Stimulated activated CD4-positive, alpha-beta T cell treated with anti-CD3 and anti-CD28 coated beads, TNF-alpha, amount 100 ng/mL, for 4 hours (primary cell): ENCODE measurements at places on chromosomes 16 and 17.

GRCh38 chr16:84597931-84598351 lies 19.9 kb downstream of the COTL1 start:
- DNase-seq, result no peak

GRCh38 chr16:53068423-53068833 lies 13.6 kb downstream of the CHD9 start:
- DNase-seq, result no peak

- no peak for DNase-seq
Observed at GRCh38 chr16:49631187-49632041, 224.5 kb downstream of the ZNF423 start.

DNA sequence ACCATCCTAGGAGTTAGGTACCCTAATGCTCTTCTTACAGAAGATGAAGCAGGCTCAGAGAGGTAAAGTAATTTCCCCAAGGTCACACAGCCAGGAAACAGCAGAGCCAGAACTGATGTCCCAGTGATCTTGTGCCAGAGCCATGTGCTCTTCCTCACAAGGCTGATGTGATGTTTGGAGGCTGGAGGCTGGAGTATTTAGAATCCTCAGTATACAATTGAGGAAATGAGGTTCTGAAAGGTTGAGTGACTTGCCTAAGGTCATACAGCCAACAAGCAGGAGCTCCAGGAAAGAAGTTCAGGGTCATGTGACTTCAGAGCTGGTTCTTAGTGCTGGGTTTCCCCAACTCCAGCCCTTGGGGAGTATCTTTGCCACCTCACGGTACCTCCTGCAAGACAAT lies 18.5 kb downstream of the ITPRIPL2 start:
- DNase-seq, result no peak

DNA sequence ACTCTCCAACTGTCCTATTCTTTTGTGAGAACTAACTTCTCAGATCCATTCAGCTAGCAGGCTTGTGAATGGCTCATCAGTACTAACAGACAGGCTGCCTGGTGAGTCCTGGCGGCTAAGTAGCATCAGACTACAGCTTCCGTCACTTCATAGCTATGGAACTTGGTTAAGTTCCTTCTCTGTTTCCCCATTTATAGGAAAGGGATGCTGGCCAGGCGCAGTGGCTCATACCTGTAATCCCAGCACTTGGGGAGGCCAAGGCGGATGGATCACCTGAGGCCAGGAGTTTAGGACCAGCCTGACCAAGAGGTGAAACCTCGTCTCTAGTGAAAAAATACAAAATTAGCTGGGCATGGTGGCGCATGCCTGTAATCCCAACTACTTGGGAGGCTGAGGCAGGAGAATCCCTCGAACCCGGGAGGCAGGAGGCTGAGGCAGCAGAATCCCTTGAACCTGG lies 49.9 kb upstream of the TANGO6 start:
- no peak for DNase-seq

GRCh38 chr16:22751685-22752084 lies 62.3 kb upstream of the HS3ST2 start:
- no peak for DNase-seq

GRCh38 chr16:72753881-72754280 lies 294.0 kb downstream of the ZFHX3 start:
- no peak for DNase-seq

- DNase-seq, result no peak
Observed at GRCh38 chr16:75193730-75194444, 13.1 kb downstream of the CTRB2 start.

- no peak for DNase-seq
Observed at GRCh38 chr17:9878786-9879525, 26.1 kb downstream of the RCVRN start.

- no peak for DNase-seq
Observed at GRCh38 chr16:47604306-47604705, 143.2 kb downstream of the PHKB start.

DNA sequence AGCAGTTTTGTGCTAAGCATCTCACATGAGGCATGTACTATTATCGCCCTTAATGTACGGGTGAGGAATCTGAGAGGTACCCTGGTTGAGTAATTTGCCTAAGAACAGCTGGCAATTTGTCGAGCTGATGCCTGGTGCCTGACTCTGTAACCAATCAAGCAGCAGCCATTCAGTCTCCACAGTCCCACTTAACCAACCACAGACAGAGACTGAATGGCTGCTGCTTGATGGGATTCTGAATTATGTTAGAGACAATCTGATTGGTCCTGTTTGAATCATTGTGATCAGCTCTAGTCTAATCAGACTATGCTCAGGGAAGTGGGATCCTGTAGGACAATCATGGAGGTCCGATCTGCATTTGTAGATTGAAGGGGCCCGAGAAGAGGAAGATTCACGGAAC lies 447.0 kb downstream of the SHISA9 start:
- DNase-seq, result no peak

GRCh38 chr16:57113664-57114063 lies 21.3 kb downstream of the CPNE2 start:
- no peak for DNase-seq

- no peak for DNase-seq
Observed at GRCh38 chr16:22326771-22327445, 29.7 kb downstream of the POLR3E start.

GRCh38 chr17:81154961-81155360 lies 10.3 kb upstream of the PVALEF start:
- DNase-seq, result no peak

- no peak for DNase-seq
Observed at GRCh38 chr16:57045694-57046381, 46.5 kb upstream of the CPNE2 start.

DNA sequence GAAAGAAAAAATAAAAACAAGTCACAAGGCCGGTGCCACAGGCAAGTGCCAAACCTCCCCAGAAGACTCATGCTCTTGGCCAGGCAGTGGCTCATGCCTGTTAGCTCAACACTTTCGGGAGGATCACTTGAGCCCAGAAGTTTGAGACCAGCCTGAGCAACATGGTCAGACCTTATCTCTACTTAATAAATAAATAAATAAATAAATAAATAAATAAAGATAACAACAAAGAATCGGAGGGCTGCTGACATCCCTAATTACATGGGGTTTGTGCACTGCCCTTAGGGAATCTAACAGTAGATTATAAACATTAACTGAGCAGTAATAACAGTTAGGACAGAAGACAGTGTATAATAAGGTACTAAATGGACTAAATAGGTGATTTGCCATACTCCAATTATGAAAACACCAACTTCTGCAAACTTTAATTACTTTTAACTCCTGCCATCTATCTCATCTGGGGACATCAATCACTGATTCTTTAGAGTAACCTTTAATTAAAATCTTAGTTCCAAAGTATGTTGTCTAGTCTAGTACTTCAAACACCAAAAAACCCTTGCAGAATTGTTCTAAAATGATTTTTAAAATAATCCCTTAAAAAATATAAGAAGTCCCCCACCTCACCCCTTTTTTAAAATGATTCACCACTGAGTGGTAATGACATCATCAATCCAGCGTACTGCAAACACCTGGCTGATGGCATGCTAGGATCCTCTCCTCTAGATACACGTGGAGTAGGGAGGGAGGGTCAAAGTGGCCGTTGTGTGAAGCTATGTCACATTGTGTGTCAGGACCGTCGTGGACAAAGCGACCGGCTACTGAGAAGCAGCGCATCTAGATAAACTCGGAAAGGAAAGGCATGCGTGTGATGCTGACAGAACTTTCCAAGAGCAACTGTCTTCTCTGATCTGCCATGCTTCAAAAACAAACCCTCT lies 28.5 kb downstream of the CYTH1 start:
- DNase-seq, result no peak

GRCh38 chr16:4381072-4381934 lies 9.7 kb downstream of the VASN start:
- DNase-seq, result no peak

GRCh38 chr16:65119435-65119834 lies 2.4 kb downstream of the CDH11 start:
- no peak for DNase-seq

DNA sequence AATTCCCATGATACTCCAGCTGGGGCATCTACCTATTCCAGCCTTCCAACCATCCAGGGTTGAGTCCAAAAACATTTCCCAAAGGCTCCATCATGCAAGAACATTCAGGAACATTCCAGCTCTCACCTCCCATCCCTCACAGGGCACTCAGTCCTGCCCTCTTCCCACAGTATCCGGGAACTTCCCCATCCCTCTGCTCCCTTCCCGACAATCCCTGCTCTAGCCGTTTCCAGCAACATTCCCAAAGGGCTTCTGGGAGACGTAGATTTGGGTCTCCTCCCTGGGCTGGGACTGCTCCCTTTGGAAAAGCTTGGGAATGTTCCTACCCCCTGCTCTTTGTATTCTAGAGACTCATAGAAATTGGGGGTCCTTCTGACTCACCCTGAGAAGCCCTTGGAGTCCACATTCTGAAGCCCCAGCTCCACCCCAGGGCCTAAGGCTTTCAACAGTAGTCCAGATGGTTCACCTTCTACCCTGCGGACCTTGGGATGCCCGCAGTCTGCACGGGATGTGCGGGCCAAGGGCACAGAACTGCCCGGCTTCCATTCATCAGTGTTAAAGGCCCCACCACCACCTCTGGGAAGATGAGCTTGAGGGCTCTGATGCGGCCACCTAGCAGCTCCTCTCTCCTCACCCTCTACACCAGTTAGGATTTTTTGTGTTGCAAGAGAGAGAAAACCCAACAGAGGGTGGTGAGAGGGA lies 25.4 kb downstream of the NGFR start:
- DNase-seq, result no peak

DNA sequence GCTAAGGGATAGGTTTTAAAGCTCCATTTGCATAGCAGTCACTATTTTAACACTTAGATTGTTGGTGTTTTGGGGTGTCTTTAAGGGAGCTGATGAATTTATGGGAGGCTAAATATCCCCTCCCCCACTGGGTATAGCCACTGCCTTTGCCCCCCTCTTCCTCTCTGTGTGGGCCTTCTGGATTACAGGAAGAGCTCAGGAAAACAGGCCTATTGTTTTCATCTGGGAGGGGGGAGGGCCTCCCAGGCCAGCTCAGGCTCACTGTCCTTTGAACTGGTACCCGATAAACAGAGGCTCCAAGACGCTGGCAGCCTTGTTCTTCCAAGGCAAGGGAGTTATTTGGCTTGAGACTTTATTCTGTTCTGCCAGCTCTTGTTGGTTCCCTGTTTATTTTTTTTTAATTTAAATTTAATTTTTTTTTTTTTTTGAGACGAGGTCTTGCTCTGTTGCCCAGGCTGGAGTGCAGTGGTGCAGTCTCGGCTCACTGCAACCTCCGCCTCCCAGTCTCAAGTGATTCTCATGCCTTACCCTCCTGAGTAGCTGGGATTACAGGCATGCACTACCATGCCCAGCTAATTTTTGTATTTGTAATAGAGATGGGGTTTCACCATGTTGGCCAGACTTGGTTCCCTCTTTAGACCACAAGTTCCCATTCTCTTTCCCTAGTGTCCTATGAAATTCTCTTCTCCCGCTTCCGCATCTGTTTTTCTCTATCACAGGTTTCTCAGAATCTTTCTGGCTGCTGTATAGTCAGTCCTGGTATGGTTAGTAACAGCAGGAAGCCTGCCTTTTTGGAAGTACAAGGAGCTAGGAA lies 25.1 kb downstream of the MINK1 start:
- DNase-seq, result no peak

- DNase-seq, result no peak
Observed at GRCh38 chr17:77884019-77884418, 74.5 kb upstream of the TNRC6C start.

GRCh38 chr17:73132085-73132492 lies 32.7 kb upstream of the SSTR2 start:
- no peak for DNase-seq
